ENCODE measurements at places on chromosomes 1 and 21.

GRCh38 chr1:72197786-72198185 is 84.6 kb downstream of the NEGR1 start:
- DNase-seq: no peak

DNA sequence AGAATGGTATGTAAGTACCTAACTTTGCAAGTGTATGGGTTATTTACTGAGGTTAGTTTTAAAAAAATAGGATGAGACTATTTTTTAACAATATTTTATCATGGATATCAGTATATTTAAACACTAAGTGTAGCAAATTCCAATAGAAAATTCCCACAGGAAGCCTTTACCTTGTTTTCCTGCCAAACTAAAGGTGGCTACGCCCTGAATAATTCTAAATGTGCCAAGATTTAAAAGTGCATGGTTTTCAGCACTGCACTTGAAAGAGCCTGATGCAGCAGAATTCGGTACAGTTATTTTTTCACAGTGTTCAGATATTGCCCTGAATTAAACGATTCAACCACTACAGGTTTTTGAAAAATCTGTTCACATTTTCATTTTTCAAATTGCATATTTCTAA is 1622.8 kb upstream of the B3GALT2 start:
- no peak for DNase-seq

DNA sequence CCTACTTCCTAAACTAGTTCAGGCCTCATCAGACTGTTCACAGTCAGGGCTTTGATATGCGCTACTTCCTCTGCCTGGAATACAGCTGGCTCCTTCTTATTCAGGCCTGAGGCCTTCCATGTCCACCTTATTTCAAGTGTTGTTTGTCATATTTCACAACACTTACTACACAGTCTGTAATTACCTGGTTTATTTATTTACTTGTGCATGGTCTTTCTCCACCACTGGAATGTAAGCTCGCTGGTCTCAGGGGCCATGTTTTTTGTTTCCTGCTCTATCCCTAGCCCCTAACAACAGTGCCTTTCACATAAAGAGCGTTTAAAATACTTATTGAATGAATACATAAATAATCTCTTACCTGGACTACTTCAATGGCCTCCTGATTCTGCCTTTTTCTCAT is 4.6 kb upstream of the SRSF4 start:
- DNase-seq: no peak

- DNase-seq: no peak
These were observed 253.1 kb upstream of the FGGY start for GRCh38 chr1:59043796-59044195.

- no peak for DNase-seq
These were observed 29.2 kb downstream of the UCK2 start for GRCh38 chr1:165856606-165857005.

All from CD4-positive, alpha-beta T cell treated with Interleukin-17A for 1 hour (primary cell).